Heart left ventricle (tissue), 16 donors: ENCODE measurements at places on chromosomes 13 and 19.
A peak's percentile ranks its signal among the peaks of the same experiment; 100 is the strongest.

DNA sequence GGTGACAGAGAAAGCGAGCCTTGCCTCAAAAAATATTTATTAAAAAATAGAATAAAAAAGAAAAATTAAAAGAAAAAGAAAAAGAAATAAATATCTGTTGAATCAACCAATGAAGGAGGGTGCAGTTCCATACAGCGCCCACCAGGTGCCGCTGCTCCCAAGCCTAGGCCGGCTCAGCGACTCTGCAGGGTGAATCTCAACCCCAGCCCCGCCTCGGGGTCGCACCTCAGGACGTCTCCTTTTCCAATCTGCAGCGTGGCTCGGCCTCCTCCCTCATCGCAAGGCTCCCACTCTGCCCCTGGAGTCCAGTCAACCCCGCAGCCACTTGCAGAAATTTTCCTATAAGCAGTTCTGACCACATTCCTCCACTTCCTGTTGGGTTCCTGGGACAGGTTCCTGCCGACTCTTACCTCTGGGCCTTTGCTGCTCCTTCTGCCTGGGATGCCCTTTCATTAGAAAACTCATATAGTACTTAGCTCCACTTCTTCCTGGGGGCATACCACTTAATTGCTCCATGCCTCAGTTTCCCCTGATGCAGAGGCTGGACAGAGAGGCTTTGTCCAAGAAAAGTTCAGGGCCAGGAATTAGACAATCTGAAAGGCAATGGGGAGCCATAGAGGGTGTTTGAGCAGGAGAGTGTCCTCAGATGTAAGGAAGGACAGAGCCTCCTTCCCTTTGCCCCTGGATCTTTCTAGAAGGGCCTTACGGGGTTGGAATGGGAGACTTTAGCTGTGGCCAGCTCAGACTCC, 24.3 kb downstream of the NFILZ start:
- DNase-seq = peak; percentile 78

- no peak for DNase-seq
These were observed 6.3 kb downstream of the ABCA7 start for GRCh38 chr19:1046117-1046626.

DNA sequence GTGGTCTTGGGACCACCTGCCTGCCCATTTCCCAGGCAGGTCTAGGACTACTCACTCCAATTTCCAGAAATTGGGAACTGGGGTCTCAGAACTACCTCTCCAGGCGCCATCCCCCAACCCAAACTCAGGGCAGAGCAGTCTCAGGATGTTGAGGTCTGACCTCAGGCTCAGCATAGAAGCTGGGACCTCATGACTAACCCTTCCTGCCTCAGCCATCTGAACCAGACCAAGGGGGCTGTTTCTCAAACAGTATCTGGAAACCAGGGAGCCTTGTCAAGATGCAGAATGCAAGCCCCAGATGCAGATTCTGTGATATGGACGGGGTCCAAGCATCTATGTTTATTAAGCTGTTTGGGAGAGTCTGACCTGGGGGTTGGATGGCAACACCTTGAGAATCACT, 1.3 kb downstream of the FBXW9 start:
- DNase-seq = no peak

DNA sequence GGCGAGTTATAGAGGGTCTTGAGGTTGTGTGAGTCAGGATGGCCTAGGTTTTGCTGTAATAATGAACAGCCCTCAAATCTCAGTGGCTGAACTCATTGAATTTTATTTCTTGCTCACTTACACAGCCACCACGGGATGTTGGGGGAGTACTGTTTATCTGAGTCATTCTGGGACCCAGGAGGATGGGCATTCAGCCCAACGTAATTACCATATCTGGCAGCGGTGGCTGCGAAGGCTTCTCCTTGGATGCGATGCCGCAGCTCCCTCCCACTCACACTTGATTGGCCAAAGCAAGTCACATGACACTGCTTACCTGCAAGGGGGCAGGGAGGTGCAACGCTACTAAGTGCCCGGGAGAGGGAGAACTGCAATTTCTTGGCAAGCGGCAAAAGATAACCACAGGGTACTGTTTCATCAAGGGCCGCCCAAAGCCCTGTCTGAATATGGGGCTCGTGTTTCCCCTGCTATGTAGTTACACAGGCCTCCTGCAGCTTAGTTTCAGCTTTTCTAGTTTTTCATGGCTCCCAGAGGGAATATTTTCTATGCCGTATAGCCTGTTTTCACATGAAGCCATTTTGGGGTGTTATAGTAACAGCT, 19.9 kb downstream of the ZSWIM9 start:
- DNase-seq = no peak

DNA sequence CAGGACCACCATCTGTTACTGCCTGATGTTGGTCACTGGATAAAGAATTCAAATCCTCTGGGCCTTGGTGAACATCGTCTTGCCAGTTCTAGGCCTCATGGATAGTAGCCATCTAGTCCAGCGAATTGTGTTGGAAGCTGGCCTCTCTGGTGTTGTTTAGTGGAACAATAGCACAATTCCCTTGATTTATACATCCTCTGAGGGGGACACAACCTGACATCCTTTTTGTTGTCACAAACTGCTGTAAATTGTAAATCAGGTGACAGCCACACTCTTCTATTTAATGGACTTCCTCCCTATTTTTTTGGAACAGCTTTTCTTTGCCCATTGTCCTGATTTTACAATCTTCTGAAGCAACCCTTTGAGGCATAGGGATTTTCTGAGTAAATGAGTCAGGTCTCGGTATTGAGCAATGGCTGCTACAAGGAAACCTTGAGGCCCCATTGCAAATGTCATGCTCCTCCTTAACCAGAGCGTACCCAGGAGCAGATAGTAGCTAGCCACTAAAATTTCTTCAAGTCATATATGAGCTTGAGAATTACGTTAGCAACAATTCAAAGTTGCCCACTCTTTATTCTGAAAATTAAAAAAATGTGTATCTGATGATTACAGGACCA, 263.3 kb downstream of the COG6 start:
- no peak for DNase-seq

GRCh38 chr13:28942906-28943305, 122.8 kb downstream of the MTUS2 start:
- no peak for DNase-seq

DNA sequence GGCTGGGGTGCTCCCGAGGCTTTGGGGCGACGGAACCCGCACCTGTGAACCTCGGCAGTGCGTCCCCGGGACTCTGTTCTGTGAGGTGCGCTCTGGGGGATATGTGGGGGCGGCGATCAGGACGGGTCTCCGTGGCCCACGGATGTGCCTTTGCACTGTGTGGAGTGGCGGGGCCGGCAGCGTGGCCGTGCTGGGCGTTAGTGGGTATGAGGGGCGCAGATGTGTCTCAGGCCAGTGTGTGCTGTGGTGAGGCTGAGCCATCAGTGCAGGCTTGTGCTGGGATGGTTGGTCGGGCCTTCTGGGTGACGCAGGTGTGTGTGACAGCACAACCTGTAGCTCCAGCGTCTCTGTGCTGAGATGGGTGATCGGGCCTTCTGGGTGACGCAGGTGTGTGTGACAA, 16.9 kb downstream of the ZNF331 start:
- DNase-seq = no peak

DNA sequence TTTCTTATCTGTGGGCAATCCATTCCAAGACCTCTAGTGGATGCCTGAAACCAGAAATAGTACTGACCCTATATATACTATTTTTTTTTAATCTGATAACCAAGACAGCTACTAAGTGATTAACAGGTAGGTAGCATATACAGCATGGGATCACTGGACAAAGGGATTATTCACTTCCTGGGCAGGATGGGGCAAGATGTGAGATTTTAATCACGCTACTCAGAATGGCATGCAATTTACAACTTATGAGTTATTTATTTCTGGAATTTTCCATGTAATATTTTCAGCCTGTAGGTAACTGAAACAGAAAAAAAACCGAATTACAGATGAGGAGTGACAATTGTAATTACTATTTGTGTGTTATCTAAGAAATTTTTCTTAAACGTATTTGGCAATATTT, 41.2 kb downstream of the ZIC2 start:
- no peak for DNase-seq

DNA sequence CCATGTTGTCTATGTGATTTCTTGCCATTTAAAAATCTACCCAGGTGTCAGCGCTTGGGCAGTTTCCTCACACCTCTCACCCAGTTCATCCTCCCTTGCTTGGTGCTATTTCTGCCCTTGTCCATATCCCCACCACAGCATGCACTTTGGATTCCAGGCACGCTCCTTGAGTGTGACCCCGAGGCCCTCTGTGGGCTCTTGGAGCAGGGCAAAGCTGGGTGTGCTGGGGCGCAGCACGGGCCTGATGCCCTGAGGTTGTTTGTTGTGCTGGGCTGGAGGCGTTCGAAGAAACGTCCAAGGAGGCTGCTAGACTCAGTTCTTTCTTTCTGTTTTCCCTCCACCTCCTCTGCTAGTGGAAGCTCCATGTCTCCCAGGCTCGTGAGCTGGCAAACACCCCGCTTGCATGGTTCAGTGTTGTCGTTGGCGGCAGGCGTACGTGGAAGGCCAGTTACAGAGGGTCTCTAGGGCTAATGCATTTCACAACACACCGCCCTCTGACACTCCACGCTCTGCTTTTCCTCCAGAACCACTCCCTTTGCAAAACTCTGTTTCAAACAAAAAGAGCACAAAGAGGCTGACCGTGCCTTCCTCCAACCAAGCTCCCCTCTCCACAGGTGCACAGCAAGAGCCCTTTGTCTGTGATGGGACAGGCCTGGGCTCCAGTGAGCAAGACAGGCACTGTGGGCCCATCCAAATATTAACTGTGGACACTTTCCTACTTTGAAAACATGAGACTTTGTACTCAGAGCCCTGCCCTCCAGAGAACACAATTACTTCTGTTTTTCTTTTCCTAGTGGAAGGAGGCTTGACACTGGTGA, 117.7 kb upstream of the GJB6 start:
- no peak for DNase-seq

DNA sequence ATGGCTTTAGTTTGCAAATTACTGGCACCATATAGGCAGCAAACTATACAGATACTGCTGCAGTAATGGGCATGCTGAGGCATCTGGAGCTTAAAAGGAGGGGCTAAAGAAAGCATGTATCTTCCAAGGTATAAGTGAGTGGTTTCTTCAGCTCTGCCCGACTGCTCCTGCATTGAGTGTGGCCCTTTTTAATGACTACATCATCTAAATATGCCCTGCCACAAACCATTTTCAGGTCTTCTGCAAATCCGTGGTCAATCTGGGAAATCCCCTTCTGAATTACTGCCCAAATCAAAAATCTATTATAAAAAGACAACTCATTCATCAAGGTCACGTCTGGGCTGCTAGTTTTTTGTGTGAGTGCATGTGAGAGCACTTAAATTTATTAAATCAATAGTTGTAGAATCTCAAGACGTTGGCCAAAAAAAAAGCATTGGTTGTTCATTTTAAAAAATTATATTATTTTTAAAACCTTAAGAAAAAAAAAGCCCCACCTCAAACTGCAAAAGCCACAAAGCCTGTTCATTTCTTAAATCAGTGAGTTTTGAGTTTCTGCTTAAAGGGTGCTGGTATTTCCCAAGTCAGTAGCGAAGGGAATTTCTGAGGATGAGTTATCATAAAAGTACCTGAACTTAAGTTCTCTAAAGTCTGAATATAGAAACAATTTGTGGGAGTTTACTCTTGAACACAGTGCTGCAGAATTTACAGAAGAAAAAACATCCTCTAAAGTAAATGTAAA, 16.3 kb downstream of the LCP1 start:
- no peak for DNase-seq

DNA sequence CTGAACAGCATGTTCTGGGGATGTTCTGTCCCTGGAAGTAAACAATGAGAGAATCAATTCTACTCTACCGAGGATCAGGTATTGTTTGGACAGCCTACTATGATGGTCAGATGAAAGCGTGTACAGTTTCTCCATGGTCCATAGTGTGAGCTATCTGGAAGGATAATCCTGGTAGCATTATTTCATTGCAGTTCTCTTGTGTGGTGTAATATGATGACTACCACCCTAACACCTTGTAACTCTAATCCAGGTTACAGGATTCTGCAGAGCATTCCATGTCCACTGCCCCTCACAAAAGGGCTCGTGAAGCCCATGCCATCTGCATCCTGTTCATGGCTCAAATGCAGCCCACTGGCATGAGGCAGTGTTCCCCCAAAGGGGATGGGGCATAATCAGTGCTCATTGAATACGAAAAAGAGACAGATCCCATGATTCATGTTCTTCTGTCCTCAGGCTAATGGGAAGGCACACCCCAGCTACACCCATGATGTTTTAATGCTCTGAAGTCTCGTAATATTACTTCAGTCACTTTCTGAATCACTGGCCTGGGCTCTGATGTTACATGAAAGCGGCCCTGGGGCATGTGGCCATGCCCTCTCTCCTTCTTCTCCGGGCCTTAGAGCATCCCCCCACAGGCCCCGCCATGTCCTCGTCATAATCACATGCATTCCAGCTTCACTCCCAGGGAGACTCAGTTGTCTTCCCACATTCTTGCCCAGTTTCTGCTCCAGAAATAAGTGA, 68.4 kb downstream of the HSPH1 start:
- DNase-seq = no peak

GRCh38 chr13:34207334-34207733, 389.4 kb downstream of the RFC3 start:
- DNase-seq = peak; percentile 31

DNA sequence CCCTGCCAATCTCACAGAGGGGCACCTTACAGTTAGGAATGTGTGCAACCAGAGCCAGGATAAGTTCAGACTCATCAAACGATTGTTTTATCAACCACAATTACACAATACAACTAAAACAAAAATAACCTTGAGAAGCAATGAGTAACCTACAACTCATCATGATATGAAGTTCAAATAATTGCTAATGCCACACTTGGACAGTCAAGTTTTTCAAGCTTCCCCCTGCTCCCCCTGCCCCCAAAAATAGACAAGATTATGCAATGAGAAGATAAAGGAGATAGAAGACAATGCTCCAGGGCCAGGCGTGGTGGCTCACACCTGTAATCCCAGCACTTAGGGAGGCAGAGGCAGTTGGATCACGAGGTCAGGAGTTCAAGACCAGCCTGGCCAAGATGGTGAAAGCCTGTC, 13.6 kb upstream of the KPNA3 start:
- DNase-seq = no peak

DNA sequence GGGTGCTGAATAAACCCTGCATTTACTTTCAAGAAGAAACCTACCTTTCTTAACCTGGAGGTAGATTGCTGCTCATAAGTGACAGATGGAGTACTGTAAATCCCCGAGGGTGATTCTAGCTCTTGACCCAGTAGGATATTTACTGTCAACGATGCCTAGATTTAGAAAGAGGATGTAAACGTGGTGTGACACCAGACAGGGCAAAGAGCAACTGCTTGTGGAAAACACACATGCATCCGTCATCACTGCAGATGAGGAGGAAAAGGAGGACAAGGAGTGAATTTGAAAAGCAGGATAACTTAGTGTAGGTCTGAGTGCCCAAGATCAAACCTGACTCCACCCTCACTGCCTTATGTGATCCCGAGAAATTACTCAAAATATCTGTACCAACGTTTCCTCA, 9.8 kb upstream of the CLN5 start:
- no peak for DNase-seq

GRCh38 chr13:76503291-76503690, 382.9 kb downstream of the KCTD12 start:
- DNase-seq = no peak

GRCh38 chr13:30450066-30450465, 15.7 kb downstream of the HMGB1 start:
- no peak for DNase-seq

- DNase-seq = no peak
These were observed 68.4 kb upstream of the UBL3 start for GRCh38 chr13:29918845-29919244.

- no peak for DNase-seq
These were observed 160.6 kb upstream of the IRS2 start for GRCh38 chr13:109947006-109947405.

GRCh38 chr13:34037636-34038540, 219.9 kb downstream of the RFC3 start:
- DNase-seq = no peak

GRCh38 chr13:100019780-100020356, 38.3 kb downstream of the ZIC2 start:
- DNase-seq = no peak
